ENCODE measurements at places on chromosomes 11 and 22.
A peak's percentile ranks its signal among the peaks of the same experiment; 100 is the strongest.

DNA sequence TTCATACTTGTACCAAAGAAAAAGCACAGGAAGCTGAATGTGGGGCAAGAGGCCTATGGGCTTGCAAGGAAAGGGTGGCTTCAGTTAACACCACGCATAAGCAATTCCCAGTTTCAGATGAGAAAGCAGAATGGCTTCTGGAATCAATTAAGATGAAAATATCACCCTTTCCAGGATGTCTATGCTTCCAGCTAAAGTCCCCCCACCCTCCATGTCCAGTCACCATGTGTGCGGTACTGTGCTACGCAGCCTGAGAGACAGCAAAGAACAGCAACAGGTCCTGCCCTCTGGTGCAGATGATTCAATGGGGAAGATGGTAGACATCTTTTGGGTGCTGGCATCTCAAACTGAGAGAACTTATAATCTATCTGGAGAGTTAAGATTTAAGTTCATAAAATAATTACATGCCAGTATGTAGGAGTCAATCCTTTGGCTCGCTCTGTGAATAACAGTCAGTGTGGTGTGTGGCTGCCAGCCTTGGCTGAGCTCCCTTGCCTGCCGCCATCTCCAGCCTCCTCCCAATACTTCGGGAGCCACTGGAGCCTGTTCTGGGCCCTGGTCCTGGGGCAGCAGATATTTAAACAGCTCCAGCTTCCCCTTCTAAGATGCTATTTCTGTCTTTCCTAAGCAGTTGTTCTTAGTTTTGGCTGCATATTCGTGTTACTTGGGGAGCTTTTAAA, 44.5 kb downstream of the ME3 start:
- H3K4me1 ChIP-seq, result no peaks in the 10 kb centered on the region
- H3K27ac ChIP-seq, result no peak overlapping the region
- H3K4me3 ChIP-seq, result no peak overlapping the region
- H3K27me3 ChIP-seq, result no peaks in the 10 kb centered on the region

DNA sequence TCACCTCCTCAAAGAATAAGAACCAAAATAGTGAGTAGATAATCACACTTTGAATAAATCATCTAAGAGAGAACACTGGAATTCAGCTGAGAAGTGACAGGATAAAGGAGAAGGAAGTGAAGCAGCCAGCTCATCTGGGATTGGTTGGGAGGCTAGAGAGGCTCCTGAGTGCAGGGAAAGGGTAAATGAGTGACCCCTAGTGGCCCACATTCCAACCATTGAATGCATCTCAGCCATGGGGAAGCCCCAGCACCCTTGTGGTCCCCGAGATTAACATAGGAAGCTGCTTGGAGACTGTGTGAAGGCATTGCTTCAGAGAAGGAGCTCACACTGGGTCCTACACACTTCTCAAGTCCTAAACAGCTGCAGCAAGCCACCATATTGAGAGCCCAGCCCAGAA, 82.3 kb downstream of the JRKL start:
- H3K27ac ChIP-seq, result no peak overlapping the region
- no peaks in the 10 kb centered on the region for H3K4me1 ChIP-seq
- H3K36me3 ChIP-seq, result no peaks in the 10 kb centered on the region

GRCh38 chr11:72225411-72225951, 914 bp downstream of the INPPL1 start:
- H3K36me3 ChIP-seq, result peaks cover 19% of the 10 kb centered on the region
- H3K4me3 ChIP-seq, result peak overlapping the region; percentile 78
- no peak for DNase-seq
- no peaks in the 10 kb centered on the region for H3K27me3 ChIP-seq
- H3K27ac ChIP-seq, result peak overlapping the region; percentile 86

GRCh38 chr11:62104816-62105653, 18.8 kb upstream of the INCENP start:
- H3K4me3 ChIP-seq, result peak overlapping the region; percentile 80
- H3K4me1 ChIP-seq, result peaks cover 10% of the 10 kb centered on the region
- H3K27me3 ChIP-seq, result peaks cover 3% of the 10 kb centered on the region
- no peak for DNase-seq

DNA sequence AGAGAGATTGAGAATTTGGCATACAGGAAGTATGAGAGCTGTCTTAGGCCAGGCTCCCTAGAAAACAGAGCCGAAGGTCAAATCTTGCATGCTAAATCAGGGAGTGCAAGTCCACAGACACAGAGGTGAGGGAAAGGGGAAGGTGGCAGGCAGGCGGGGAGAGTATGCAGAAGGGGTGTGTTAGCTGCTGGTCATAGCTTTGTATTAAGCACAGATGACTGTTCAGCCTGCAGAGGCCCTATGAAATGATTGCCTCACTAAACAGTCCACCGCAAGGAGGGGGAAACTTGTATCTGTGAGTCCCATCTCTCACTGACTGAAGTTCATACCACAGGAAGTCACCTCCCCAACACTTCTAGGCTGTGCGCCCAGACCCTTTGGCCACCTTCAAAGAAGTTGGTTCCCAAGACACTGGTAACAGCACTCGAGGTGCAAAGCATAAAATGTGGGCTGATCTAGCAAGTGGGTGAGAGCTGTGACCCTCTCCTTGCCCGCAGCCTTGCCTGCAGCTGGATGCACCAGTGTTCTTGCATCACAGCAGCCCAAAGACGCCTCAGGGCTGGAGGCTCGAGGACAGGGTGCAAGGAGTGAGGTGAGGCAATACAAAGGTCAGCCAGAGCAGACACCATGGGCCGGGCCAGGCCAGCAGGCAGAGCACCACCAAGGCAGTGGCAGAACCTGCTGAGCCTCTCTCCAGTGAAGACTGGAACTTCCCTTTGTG, 115.3 kb upstream of the TBCEL start:
- H3K4me1 ChIP-seq, result no peaks in the 10 kb centered on the region
- no peak for DNase-seq
- no peaks in the 10 kb centered on the region for H3K27me3 ChIP-seq

GRCh38 chr22:40401532-40401931, 31.1 kb downstream of the SGSM3 start:
- H3K27me3 ChIP-seq, result no peaks in the 10 kb centered on the region
- H3K4me1 ChIP-seq, result peaks cover 52% of the 10 kb centered on the region
- H3K4me3 ChIP-seq, result peak overlapping the region; percentile 76
- H3K36me3 ChIP-seq, result peaks cover 26% of the 10 kb centered on the region

DNA sequence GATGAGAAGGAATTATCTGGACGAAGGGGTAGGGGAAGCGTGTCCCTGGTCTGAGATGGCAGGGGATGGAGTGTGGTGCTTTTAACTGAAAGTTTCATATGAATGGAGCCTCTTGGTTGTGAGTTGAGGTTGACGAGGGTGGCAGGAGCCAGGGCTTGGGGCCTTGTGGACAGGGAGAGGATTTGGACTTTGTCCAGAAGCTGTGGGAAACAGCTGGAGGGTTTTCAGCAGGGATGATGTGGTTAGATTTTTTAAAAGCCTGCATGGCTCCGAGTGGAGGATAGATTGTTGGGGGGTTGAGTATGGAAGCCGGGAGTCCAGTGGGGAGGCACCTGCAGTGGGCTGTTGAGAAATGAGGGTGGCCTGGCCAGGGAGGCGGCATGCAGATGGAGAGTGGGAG, 24.8 kb downstream of the MYO7A start:
- peaks cover 37% of the 10 kb centered on the region for H3K4me1 ChIP-seq
- peak overlapping the region; percentile 25 for H3K27ac ChIP-seq
- H3K4me3 ChIP-seq, result no peak overlapping the region
- no peaks in the 10 kb centered on the region for H3K36me3 ChIP-seq
- H3K27me3 ChIP-seq, result no peaks in the 10 kb centered on the region
- no peak for DNase-seq

- DNase-seq, result no peak
- no peak overlapping the region for H3K27ac ChIP-seq
- H3K36me3 ChIP-seq, result peaks cover 32% of the 10 kb centered on the region
- H3K27me3 ChIP-seq, result no peaks in the 10 kb centered on the region
- H3K4me3 ChIP-seq, result no peak overlapping the region
These were observed 64.4 kb upstream of the RRM1 start for GRCh38 chr11:4030197-4030596.

- no peak overlapping the region for H3K4me3 ChIP-seq
- H3K4me1 ChIP-seq, result peaks cover 6% of the 10 kb centered on the region
- H3K36me3 ChIP-seq, result no peaks in the 10 kb centered on the region
- H3K27me3 ChIP-seq, result peaks cover 9% of the 10 kb centered on the region
These were observed 30.9 kb downstream of the C22orf31 start for GRCh38 chr22:29030618-29031226.

GRCh38 chr11:35344681-35345574, 74.4 kb downstream of the SLC1A2 start:
- no peaks in the 10 kb centered on the region for H3K27me3 ChIP-seq
- peaks cover 21% of the 10 kb centered on the region for H3K4me1 ChIP-seq
- H3K36me3 ChIP-seq, result no peaks in the 10 kb centered on the region
- peak; percentile 39 for DNase-seq

- H3K4me1 ChIP-seq, result no peaks in the 10 kb centered on the region
- no peak for DNase-seq
- no peak overlapping the region for H3K27ac ChIP-seq
- H3K4me3 ChIP-seq, result no peak overlapping the region
- H3K36me3 ChIP-seq, result peaks cover 45% of the 10 kb centered on the region
These were observed 50.9 kb upstream of the YWHAH start for GRCh38 chr22:31893460-31893859.

DNA sequence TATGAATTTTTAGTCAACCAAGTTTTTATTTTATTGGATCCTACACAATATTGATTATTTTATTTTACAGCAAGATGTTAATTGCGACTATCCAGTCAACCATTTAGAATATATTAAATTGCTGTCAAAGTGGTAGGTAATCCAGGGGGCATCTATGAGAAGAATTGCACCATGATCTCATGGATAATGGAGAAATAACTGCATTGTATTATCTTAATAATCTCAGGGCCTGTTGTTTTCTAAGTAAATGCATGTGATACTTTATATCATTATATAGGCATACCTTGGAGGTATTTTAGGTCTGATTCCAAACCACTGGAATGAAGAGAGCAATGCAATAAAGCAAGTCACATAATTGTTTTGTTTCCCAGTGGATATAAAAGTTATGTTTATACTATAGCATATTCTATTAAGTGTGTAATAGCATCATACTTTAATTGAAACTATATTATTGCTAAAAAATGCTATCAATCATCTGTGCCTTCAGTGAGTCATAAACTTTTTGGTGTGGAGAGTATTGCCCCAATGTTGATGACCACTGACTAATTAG, 595.4 kb upstream of the CHORDC1 start:
- no peaks in the 10 kb centered on the region for H3K27me3 ChIP-seq
- H3K4me1 ChIP-seq, result no peaks in the 10 kb centered on the region
- no peak overlapping the region for H3K27ac ChIP-seq
- no peaks in the 10 kb centered on the region for H3K36me3 ChIP-seq

DNA sequence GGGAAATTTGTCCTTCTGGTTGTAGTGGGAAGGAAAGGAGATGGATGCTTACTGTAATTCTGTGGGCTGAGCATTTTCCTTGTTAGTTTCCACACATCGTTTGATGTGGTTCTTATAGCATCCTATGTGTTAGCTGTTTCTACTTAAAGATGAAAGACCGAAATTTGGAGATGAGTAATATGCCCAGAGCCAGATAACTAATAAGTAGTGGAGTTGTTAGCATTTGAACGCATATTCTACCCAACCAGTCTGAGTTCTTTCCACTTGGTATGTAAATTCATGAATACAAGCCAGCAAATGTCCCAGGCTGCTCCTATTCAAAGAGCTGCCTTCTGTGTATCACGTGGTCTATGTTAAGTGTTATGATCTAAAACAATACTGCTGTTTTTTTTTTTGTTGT, 14.6 kb downstream of the SPECC1L start:
- H3K4me1 ChIP-seq, result peaks cover 13% of the 10 kb centered on the region
- H3K4me3 ChIP-seq, result peak overlapping the region; percentile 23
- no peak for DNase-seq
- no peaks in the 10 kb centered on the region for H3K36me3 ChIP-seq

DNA sequence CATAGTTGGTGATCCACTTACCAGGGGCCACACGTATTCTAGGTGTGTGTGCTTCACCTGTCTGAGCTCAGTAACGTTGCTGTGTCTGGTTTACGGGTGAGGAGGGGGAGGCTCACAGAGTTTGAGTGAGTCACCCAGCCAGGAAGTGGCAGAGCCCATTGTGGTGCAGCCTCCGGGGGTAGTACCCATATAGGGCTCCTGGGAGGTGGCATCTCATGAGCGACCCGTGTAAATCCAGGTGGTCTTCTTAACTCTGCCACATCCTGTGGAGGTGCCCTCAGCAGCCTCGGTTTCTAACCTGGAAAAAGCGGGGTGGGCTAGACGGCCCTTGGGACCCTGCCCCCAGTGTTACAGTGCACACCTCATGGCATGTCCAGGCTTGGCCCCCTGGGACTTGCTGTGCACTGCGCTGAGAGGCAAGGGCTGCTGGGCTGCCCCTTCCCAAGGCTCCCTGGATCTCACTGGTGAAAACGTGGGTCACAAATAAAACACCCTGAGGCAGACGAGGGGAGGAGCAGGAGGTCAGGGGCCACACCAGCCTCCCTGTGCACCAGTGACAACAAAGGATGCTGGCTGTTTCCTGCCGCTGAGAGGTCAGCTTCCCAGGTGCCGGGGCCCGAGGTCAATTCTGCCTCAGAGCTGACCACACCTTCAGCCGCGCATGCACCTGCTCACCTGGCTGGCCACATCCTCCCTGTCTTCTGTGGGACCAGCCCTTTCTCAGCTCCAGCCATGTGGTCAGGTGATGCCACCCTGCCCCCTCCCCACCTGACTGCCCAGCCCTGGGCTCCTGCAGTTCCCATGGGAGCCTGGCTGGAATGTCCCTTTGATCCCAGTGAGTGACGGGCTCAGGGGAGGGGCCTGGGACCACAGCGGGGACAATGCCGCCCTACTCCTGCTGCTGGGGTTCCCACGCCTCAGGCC, 305.1 kb downstream of the CTTN start:
- no peak for DNase-seq
- no peak overlapping the region for H3K4me3 ChIP-seq
- H3K27me3 ChIP-seq, result no peaks in the 10 kb centered on the region
- H3K4me1 ChIP-seq, result no peaks in the 10 kb centered on the region
- no peaks in the 10 kb centered on the region for H3K36me3 ChIP-seq

- H3K27me3 ChIP-seq, result no peaks in the 10 kb centered on the region
- H3K27ac ChIP-seq, result no peak overlapping the region
- no peaks in the 10 kb centered on the region for H3K4me1 ChIP-seq
- no peak for DNase-seq
- no peak overlapping the region for H3K4me3 ChIP-seq
- H3K36me3 ChIP-seq, result no peaks in the 10 kb centered on the region
These were observed 6.7 kb upstream of the SEPTIN5 start for GRCh38 chr22:19707347-19708290.

DNA sequence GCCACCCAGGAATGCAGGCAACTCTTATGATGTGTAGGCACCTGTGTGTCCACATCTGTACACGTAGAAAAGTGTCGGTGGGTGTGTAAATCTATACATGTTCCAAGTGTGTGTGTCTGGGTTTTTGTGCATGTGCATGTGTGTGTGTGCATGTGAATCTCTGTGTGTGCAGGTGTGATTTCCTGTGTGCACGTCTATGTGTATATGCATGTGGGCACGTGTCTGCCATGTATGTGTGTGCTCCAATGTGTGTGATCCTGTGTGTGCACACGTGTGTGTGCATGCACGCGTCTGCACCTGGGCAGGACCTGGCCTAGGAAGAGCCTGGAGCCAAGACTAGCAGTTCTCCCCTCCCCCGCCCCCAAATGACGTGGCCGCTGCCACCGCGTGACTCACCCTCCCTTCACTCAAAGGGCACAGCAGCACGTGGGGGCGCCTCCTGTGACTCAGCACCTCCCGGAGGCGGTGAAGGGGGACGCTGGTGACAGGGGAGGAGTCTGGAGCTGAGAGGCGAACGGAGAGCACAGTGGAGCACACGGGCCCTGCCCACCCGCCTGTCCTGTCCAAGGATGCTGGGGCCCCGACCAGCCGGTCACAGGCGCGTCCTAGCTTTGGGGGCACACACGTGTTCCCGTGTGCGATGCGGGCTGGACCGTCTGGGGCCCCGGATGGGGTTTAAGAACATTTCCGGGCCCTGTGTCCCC, 10.1 kb downstream of the PIM3 start:
- H3K27ac ChIP-seq, result peak overlapping the region; percentile 80
- H3K36me3 ChIP-seq, result no peaks in the 10 kb centered on the region
- H3K27me3 ChIP-seq, result no peaks in the 10 kb centered on the region
